ENCODE measurements at places on chromosomes 16 and 17.

GRCh38 chr16:8866884-8867215 is 2.0 kb downstream of the CARHSP1 start:
- peak; percentile 48 for DNase-seq

DNA sequence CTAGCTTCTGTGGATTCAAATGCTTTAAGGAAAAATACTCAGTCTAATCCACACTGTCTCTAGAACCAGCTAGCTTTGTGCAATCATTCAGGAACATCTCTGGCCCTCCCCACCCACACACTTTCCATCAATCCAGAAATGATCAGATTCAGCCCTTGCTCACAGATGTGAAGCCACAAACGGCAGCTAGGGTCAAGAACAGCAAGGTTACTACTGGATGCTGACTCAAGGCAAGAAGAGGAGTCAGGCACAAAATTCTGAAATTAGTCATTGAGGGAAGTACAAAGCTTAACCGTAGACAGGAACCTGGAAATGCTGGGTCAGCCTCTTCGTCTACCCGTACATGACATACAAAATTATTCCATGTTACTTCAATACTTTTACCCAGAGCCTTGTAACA is 174.6 kb downstream of the CDH13 start:
- DNase-seq = no peak

GRCh38 chr17:74340470-74341023 is 14.5 kb downstream of the KIF19 start:
- DNase-seq = no peak

GRCh38 chr17:43813386-43813785 is 19.6 kb downstream of the MPP3 start:
- DNase-seq = no peak

DNA sequence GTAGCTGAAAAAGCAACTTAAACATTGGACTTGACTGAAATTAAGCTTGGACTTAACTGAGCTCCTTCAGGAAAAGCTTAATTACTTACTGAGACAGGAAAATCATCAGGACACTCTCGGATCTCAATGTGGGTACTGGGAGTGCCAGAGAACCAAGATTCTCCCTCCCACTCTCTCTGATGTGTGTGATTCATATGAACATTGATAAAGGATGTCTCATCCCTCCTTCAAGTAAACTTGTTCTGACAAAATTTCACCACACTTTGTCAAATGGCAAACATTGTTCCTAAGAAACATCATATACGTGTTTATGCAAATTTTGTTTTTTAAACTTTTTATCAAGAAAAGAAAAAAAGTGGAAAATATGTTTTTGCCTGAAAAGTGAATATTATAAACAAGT is 4.1 kb upstream of the SLFN5 start:
- DNase-seq = no peak

DNA sequence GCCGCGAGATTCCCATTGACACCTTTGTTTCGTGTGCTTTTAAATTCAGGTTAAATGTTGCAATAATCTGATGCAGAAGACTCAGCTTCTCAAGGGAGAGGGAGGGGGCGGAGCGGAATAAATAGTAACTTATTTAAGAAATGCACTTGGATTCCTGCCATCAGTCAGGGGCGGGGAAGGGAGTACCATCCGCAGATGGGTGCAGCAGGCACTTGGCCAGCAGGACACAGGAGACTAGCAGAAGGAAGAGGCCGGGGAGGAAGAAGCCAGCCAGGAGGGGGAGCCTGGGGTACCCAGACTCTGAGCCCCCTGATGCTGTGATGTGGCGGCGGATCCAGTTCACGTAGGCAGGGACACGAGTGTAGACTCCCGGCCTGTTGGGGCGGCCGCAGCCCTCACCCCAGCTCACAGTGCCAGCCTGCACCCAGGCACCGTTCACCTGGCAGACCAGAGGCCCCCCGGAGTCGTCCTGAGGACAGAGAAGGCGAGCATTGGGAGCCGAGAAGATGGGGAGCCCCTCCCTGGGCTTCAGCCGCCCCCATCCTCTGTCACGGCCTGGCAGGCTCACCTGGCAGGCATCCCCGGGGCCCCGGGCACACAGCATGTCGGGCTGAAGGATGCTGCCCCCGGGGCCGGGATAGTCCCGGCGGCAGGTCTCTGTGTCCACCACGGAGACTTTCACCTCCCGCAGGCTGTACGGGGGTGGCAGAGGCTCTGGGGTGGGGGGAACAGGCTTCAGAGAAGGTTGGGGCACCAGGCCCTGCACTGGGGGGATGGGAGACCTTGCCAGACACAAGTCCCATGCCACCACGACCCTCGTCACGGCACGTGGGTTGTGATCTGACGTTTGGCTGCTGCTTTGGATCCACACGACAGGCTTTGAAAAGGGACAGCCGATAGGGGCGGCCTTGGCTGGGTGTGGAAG is 3.2 kb downstream of the TPSG1 start:
- DNase-seq = no peak

DNA sequence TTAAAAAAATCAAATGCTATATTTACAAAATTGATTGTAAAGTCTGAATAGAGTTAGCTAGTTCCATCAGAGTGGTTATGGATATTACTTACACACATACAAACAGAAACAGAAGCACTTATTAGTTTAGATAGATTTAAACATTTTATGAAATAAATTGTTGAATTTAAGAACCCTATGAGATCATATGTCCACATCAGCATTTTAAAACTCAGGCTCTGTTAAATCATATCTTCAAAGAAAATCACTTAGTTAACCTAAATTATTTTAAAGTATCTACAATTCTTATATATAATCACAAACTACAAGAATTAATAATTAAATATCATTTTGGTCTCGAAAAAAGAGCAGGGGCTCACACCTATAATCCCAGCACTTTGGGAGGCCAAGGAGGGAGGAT is 42.5 kb downstream of the HELZ start:
- DNase-seq = no peak

DNA sequence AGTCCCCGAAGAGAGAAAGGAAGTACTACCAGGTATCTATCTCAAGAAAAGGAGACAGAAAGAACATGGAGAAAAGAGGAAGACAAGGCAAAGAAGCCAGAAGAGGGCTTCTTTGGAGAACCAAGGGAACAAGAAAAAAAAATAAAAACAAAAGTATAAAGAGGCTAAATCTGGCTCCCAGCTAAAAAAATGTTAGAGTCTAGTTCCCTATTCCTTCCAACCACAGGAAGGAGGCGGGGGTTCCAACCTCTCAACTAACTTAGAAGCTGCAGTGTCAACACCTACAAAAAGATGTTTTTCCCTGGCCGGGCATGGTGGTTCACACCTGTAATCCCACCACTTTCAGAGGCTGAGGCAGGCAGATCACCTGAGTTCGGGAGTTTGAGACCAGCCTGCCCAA is 13.4 kb downstream of the UTP6 start:
- DNase-seq = no peak

- DNase-seq = no peak
Observed at GRCh38 chr16:7246578-7246977, 86.1 kb upstream of the RBFOX1 start.

- DNase-seq = peak; percentile 77
Observed at GRCh38 chr16:23105309-23105708, 43.9 kb downstream of the USP31 start.

- no peak for DNase-seq
Observed at GRCh38 chr17:63610854-63611253, 10.2 kb downstream of the TACO1 start.

DNA sequence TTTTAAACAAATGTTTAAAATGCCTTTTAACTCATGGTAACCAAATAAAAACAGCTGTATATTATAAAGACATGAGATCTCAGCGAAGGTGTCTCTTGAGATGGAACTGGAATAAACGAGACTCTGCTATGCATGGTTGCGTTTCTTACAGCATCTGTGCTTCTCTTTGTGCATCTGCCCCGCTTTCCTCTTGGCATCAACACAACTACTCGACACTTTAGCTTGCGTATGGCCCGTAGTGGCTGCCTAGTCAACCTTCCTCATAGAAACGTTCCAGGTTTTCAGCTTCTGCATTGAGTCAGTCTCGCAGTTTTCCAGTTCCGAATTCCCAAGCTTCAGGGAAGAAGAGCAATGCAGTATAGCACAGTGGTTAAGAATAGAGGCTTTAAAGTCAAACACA is 214.9 kb downstream of the CEP112 start:
- no peak for DNase-seq

DNA sequence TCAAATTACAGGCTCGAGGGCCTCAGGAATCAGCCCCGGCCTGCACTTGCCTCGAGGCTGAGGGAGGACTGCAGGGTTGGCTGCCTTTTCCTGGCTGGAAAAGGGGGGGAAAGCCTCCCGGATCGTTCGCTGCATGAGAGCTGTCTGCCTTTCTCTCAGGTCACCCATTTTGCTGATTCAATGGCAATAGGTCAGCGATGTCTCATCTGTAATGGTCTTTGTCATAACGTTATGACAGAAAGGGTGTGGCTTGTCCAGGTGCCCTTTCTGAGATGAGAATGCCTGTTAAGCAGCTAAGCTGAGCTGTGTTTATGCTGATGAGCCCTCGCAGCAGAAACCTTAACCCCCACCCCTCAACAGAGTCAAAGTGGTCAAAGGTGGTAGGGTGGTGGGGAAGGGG is 81.8 kb downstream of the AKAP1 start:
- no peak for DNase-seq

- no peak for DNase-seq
Observed at GRCh38 chr16:3874242-3874641, 6.3 kb downstream of the CREBBP start.

- DNase-seq = no peak
Observed at GRCh38 chr17:70096861-70097260, 21.8 kb downstream of the KCNJ16 start.

- no peak for DNase-seq
Observed at GRCh38 chr17:50798424-50799288, 31.3 kb upstream of the ANKRD40CL start.

DNA sequence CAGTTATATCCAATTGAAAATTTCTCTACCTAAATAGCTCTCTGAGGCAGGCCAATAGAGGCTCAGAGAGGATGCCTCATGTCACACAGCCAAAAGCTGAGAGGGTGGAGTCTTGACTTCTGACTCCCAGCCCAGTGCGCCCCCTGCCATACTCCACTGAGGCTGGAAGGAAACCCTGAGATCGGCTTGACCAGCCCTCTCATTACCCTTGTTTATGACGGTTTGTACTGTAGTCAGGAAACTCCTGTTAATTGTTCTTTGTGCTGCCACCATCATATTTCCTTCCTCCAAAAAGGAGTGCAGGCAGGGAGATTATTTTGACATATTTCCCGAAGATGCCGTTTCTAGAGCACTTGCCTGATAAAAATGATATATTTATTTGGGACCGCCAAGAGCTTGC is 107.9 kb downstream of the AIPL1 start:
- DNase-seq = peak; percentile 44

DNA sequence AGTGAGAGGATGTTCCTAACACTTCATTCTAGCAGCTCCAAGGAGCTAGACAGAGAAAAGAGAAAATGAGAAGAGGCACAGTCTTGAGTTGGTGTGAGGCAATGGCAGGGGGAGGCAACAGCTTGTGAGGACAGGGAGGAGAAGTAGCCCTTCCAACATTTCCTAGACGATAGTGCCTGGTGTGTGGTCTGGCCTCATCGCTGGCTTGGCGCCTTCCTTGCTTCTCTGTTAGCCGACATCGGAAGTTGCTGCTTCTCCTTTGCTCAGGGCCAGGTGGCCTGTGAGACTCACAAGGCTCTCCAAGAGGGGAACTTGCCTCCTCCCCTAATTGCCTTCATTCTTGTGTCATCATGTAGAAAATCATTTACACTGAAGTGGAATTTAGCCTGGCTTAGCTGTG is 208.7 kb downstream of the MAP2K4 start:
- no peak for DNase-seq

DNA sequence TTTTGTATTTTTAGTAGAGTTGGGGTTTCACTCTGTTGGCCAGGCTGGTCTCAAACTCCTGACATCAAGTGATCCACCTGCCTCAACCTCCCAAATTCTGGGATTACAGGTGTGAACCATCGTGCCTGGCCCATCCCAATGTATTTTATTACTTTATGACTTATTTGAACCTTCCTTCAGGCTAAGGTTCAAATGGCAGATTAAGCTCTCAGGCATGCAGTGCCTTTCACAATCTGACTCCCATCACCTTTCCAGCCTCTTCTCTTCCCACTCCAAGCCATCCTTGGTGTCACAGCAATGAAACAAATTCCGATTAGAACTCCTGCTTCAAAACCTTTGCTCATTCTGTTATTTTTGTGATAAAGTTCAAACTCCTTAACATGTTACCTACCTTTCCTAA is 26.6 kb upstream of the YPEL2 start:
- no peak for DNase-seq

- DNase-seq = peak; percentile 76
Observed at GRCh38 chr17:50865060-50865867, 890 bp downstream of the TOB1 start.

- DNase-seq = no peak
Observed at GRCh38 chr16:20660325-20660724, 37.2 kb downstream of the ACSM1 start.

- DNase-seq = peak; percentile 99
Observed at GRCh38 chr17:7889166-7889955, 772 bp downstream of the CHD3 start.

DNA sequence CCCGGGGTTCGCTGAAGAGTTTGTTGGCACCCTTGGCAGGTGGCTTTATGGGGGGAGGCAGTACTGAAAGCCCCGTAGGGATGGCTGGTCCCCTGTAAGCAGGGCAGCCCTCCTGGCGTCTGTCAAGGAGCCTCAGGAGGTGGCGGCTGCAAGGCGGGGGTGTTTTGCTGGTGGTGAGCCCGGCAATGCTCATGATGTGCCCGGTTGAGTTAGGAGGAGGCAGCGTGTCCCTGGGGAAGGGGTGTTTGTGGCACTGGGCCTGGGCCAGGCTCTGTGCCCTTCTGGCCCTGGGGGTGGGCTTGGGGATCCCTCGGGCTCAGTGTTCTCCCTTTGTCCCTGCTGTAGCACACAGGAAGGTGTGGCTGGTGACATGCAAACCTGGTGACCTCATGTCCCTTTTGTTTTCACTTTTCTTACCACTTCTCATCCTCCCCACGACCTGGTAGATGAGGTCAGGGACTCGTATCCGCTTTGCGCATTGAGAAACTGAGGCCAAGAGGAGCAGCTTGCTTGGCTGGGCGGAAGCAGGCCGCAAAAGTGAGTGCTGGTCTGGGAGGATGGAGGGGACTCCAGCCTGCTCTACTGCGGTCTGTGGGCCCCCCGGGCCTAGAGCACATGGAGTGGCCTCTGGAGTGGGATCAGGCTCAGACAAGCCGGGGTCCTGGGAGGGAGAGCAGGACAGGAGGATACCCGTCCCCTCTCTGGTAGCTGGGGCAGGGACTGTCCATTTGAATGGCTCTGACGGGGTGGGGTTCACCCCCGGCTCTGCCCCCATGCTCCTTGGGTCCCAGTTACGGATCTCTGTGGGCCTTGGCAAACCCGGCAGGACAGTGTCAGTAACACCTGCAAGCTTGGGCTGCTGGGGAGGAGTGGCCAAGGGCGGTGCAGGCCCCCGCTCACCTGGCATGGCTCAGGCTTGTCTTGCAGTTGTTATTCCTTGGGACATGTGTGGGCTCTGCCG is 2.2 kb downstream of the SNN start:
- no peak for DNase-seq
